NCI-H146 (cell line): ENCODE measurements at places on chromosomes 12 and 14.

- peak; percentile 82 for DNase-seq
Observed at GRCh38 chr12:27332714-27333402, at the start of gene BMAL2. BMAL2 (plus strand) TSS chr12:27332836; CDS start chr12:27333073, 237 bp downstream.

DNA sequence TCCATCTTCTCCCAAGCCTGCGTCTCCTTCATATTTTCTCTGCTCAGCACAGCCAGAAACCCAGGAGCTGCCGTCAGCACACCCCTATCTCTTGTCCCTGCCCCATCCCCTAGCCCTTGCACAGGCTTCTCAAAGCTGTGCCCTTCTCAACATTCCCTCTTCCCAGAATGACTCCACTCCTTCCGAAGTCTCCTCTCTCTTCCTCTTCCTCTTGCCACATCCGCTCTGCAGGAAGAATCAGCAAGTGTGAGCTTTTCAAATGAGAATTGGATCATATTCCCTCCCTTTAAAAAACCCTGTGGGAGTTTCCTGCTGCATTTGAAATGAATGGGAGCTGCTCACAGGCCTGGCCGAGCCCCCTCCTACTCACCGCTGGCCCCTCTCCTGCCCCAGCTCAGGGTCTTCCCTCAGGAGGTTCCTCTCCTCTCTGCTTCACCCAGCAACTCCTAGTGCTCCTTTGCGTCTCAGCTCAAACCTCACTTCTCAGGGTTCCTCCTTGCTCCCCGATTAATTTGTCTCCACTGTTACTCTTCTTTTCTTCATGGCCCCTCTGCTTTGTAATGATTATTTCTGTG lies 528.5 kb upstream of the CCDC196 start:
- DNase-seq: no peak

- peak; percentile 2 for DNase-seq
Observed at GRCh38 chr12:116043659-116044535, 233.6 kb downstream of the MED13L start.

DNA sequence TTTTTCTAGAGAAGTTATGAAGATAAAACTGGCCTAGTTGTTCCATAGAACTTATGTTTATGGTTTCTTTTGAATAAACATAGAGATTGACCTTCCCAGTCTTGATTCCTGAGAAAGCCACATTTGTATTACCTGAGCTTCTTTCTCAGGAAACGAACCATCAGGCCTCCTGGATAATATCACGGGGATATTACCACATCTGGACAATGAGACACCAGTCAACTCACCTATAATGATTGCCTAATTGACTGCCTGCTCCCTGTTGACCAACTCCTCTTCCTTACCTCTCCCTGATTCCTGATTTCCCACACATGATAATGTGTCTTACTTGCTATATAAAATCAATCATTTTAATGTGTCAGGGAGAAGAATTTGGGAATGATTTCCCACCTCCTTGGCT lies 822.7 kb downstream of the LRFN5 start:
- no peak for DNase-seq

DNA sequence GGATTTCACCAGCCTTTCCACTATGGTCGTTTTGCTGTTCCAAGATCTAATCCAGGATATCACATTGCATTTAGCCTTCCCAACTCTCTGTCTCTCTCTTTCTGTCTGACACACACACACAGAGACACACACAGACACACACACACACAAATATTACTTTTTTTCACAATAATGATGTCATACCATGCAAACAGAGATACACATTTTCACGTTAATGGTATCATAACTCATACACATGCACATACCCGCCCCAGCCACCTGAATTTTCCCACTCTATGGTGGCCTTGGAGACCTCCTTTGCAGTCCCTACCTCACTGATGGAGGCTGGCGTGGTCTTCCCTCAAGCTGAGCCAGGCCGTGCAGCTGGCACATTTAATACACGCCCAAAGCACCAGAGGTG lies 7.2 kb upstream of the MYL2 start:
- DNase-seq: no peak

DNA sequence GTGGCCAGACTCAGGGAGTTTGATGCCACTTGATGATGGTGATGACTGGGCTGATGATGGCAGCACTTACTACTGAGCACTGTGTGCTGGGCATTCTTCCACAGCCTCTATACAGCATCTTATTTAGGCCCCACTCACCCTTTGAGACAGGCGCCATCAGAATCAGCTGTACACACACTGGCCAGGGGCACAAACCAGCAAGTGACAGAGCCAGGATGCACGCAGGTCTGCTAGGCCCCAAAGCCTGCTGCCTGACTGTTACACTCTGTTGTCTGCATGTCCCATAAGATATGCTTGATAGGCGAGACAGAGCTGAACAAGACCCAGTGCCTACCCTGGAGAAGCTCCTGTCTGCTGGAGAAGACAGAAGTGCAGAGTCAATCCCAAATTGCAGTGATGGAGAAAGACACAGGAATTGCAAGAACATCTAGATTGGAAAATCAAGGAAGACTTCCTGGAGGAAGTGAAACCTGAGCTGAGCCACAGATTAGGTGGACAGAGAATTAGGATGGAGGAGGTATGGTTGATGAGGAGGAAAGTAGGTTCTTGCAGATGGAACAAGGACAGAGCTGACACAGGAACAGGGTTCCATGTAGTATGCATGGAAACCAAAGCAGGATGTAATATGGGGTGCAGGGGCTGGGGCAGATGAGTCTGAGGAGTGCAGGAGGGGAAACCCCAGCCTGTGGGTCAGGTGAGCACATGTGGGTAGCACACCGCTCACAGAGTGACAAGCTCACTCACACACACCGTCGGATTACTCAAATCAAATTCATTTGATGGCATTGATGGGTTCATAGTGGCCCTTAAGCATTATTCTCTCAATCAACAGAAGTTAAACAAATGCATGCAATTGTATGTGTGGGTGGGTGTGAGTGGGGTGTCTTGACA lies 117.3 kb downstream of the BEGAIN start:
- DNase-seq: no peak

- DNase-seq: no peak
Observed at GRCh38 chr14:93984987-93985410, 8.6 kb upstream of the ASB2 start.

DNA sequence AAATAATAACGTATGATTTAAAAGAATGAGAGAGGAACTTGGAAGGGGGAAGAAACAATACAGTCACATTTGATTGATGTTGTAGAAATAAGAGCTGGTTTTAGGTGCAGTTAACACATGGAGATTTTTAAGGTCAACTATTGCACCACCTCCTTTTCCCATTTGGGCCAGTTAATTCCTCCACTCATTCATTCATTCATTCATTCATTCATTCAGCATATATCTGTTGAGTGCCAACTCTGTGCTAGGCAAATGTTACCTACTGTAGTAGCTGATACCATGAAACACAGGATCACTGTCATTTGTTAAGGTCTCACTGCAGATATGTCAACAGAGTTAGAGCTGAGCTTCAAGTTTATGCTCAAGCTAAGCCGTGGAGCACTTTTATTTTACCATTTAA lies 115.7 kb upstream of the ARID2 start:
- DNase-seq: no peak

- peak; percentile 50 for DNase-seq
Observed at GRCh38 chr14:31229638-31230572, 22.3 kb upstream of the HECTD1 start.

DNA sequence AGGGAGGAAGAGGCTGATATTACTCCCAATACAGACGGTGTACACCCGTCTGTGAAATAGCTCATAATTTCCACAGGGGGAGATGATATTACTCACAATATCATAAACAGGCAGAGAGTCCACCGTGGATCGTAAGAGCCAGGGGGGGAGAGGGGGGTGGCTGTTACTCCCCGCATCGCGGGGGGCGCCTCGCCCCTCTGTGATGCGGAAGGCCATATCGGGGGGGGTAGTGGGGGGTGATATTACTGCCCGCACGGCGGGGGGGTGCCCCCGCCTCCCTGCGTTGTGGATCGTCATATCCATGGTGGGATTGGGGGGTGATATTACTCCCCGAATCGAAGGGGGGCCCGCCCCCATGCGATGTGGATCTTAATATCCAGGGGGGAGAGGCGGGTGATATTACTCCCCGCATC lies 91.9 kb downstream of the FRMD6 start:
- DNase-seq: no peak

DNA sequence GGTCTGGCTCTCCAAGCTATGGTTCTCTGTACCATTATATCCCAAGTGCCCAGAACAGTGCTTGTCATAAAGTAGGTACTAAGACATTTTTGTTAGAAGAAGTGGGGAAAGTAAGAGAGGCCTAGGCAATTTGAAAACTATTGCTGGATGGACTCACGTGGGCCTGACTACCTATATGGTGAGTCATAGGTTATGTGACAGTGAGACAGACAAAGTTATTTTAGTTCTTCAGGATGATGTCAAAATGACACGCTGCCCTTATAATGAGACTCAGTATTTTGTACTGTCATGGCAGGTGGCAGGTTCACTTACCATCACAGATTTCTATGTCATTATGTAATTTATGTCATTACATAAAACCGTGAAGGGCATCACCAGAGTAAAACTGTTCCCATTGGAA lies 53.1 kb downstream of the PARP11 start:
- no peak for DNase-seq

- no peak for DNase-seq
Observed at GRCh38 chr12:132604151-132604618, 6.2 kb downstream of the LRCOL1 start.

DNA sequence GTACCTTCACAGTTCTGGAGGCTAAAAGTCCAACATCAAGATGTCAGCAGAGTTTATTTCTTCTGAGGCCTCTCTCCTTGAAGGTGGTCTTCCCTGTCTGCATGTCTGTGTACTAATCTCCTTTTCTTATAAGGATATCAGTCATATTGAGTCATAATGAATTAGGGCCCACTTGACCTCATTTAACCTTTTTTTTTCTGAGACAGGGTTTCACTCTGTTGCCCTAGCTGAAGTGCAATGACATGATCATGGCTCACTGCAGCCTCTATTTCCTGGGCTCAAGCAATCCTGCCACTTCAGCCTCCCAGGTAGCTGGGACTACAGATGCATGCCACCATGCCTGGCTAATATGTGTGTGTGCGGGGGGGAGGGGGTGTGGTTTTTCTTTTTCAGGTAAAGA lies 41.7 kb downstream of the PPM1H start:
- DNase-seq: no peak

DNA sequence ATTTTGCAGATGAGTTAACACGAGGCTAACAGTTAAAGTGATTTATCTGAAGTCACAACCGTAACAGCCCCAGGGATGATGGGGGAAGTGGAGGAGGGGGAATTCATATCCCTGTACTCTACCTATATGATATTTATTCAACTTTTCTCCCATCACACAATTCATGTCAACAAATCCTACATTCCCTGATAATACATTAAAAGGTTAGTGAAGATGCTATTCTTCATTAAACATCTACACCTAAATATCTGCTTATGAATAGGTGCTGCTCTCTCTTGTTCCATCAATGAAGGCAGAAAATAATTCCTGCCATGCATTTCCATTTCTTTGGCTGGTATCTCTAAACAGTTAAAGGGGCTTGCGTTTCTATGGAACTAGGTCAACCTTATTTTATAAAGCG lies 6.8 kb downstream of the YBX3 start:
- no peak for DNase-seq
